Activated CD4-positive, alpha-beta T cell treated with anti-CD3 and anti-CD28 coated beads for 4 hours (primary cell): ENCODE measurements at places on chromosomes 6 and 20.
A peak's percentile ranks its signal among the peaks of the same experiment; 100 is the strongest.

DNA sequence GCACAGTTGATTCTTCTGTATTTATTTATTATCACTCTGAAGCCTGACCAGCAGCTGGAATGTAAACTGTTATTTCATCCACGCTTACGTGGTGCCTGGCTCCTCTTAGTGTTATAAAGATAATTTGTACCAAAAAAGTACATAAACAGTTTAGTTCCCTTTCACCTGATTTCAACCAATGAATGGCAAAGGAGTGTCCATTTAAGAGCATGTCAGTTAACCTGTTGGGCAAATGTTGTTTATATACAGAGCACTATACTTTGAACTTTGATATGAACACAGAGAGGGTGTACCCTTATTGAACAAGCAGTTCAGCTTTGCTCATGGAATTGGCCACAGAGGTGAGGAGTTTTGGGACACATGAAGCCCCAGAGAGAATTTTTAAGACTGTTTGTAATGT, 7.2 kb upstream of the CTCFL start:
- DNase-seq, result no peak

GRCh38 chr6:83952830-83953229, 80.7 kb upstream of the MRAP2 start:
- no peak for DNase-seq

GRCh38 chr6:158031381-158032353, 50.0 kb downstream of the SYNJ2 start:
- DNase-seq, result no peak

DNA sequence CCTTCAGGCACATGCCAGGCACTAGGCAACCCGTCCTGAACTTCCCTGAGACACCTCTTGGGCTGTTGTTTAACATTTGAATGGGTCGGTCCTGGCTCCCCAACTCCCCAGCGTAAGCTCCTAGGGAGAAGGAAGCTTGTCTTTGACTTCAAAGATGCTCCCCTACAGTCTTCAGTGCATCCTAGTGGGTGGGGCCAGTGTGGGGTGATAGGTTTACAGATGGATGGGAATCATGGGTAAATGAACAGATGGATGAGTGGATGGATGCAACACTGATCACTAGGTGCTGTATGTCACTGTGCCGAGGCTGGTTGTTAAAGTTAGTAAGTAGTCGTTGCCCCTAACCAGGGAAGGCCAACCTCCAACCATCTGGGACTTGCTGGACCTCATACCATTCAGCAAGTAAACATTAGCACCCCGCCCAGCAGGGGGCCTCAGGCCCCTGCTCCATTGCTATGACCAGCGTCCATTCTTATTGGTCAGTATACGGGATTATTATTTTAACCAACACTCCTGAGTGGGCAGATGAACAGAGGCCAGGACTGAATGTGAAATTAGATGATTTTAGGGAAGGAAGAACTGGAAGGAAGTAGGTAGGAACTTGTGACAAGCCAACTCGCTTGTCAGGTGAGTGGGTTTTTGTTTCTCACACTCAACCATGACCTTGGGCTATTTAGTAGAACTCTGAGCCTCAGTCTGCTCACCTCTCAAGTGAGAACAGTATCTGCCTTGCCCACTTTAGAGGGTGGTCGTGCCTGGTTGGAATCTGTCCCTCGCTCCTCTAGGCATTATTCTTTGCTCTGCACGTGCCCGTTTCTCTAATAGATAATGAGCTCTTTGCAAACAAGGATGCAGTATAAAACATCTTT, 82.9 kb upstream of the FOXP4 start:
- no peak for DNase-seq

DNA sequence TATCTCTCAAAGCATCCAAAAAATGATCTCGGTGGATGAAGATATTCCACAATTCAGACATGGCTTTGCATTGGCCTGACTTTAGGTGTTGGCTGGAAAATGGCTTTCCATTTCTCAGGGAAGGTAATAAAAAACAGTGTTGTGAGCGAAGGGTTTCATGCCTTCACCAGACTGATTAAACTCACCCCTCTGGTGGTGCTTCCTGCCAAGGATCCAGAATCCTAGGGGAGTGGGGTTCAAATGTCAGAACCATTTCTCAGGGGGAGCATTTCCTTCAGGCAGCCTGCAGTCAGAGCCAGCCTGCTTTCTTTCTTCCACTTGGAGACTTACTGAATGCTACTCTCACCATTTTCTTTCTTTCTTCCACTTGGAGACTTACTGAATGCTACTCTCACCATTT, 45.7 kb upstream of the SMIM28 start:
- DNase-seq, result no peak

- no peak for DNase-seq
These were observed 140.4 kb downstream of the JARID2 start for GRCh38 chr6:15386110-15386755.

- peak; percentile 54 for DNase-seq
These were observed 687 bp downstream of the SLC35A1 start for GRCh38 chr6:87473419-87473903.

GRCh38 chr6:55058682-55059081, 115.6 kb upstream of the HCRTR2 start:
- DNase-seq, result no peak

- DNase-seq, result no peak
These were observed 114.5 kb downstream of the MAP3K5 start for GRCh38 chr6:136677822-136678221.
